A549 treated with GW870086 at 1 μM for 4 hours (cell line): ENCODE measurements at places on chromosomes 4 and X. TPM values are rescaled to one million over a fixed set of nuclear protein-coding genes. Genes with fewer than 3 reads are reported as not detected.

ADAM29 gene
- not detected in 5 replicates for total RNA-seq

NXF3 gene
- total RNA-seq = 0.28 TPM in 1 of 5 replicates, not detected in the others

NLGN4X gene
- 0.02 TPM in 1 of 5 replicates, not detected in the others for total RNA-seq

COL4A5 gene
- 7.9 to 14.7 TPM (median 11.9 TPM) in 5 replicates for total RNA-seq

CLRN2 gene
- total RNA-seq = not detected in 5 replicates

ASB12 gene
- not detected in 5 replicates for total RNA-seq

AFM gene
- not detected in 5 replicates for total RNA-seq

CTAG2 gene
- not detected in 5 replicates for total RNA-seq

ASB11 gene
- total RNA-seq = not detected in 5 replicates

LNX1 gene
- total RNA-seq = 0.03 to 0.09 TPM in 2 of 5 replicates, not detected in the others

MXRA5 gene
- total RNA-seq = not detected in 5 replicates

PSAPL1 gene
- 0.15 to 0.33 TPM (median 0.22 TPM) in 5 replicates for total RNA-seq

NOCT gene
- total RNA-seq = 7.8 to 10.0 TPM (median 9.3 TPM) in 5 replicates

CCDC158 gene
- not detected in 5 replicates for total RNA-seq

SPANXD gene
- total RNA-seq = not detected in 5 replicates

REPS2 gene
- total RNA-seq = 0.57 to 1.0 TPM (median 0.73 TPM) in 5 replicates

FAM114A1 gene
- total RNA-seq = 22.8 to 41.4 TPM (median 36.8 TPM) in 5 replicates

NIPAL1 gene
- 0.65 to 1.3 TPM (median 0.86 TPM) in 5 replicates for total RNA-seq

VCX3A gene
- not detected in 5 replicates for total RNA-seq

CD38 gene
- total RNA-seq = 10.7 to 16.7 TPM (median 13.9 TPM) in 5 replicates

ZNF674 gene
- 2.3 to 4.4 TPM (median 2.5 TPM) in 5 replicates for total RNA-seq

NXF2B gene
- not detected in 5 replicates for total RNA-seq

SRPX2 gene
- total RNA-seq = 2.5 to 4.1 TPM (median 2.6 TPM) in 5 replicates

CDKL2 gene
- 0.41 to 1.2 TPM (median 0.90 TPM) in 5 replicates for total RNA-seq

ASMT gene
- 0.30 to 0.58 TPM (median 0.43 TPM) in 4 of 5 replicates, not detected in the other for total RNA-seq

FAM184B gene
- total RNA-seq = 0.01 to 0.05 TPM (median 0.04 TPM) in 4 of 5 replicates, not detected in the other

GPR50 gene
- 0.14 to 0.37 TPM (median 0.14 TPM) in 5 replicates for total RNA-seq

ARSJ gene
- total RNA-seq = 4.8 to 7.2 TPM (median 6.1 TPM) in 5 replicates

DUX4 gene
- total RNA-seq = not detected in 5 replicates

KCNE5 gene
- 0.09 to 0.22 TPM (median 0.11 TPM) in 3 of 5 replicates, not detected in the others for total RNA-seq

SMIM10 gene
- total RNA-seq = 0.10 to 0.19 TPM (median 0.15 TPM) in 5 replicates

LAS1L gene
- 59.9 to 67.8 TPM (median 65.3 TPM) in 5 replicates for total RNA-seq

CPLX1 gene
- total RNA-seq = 0.25 to 1.2 TPM (median 0.44 TPM) in 5 replicates

CAPN6 gene
- not detected in 5 replicates for total RNA-seq

MAP9 gene
- total RNA-seq = 5.0 to 5.9 TPM (median 5.4 TPM) in 5 replicates

NDP gene
- not detected in 5 replicates for total RNA-seq

SORCS2 gene
- 2.5 to 5.0 TPM (median 4.7 TPM) in 5 replicates for total RNA-seq

ABCB7 gene
- total RNA-seq = 14.7 to 16.0 TPM (median 15.3 TPM) in 5 replicates

RIBC1 gene
- 0.57 to 1.3 TPM (median 0.78 TPM) in 5 replicates for total RNA-seq

ARMCX4 gene
- 0.35 to 0.57 TPM (median 0.50 TPM) in 5 replicates for total RNA-seq

AKAP14 gene
- total RNA-seq = not detected in 5 replicates

CXorf38 gene
- total RNA-seq = 7.9 to 12.0 TPM (median 11.1 TPM) in 5 replicates

PRPS2 gene
- total RNA-seq = 30.7 to 44.9 TPM (median 39.6 TPM) in 5 replicates

SPANXA1 gene
- total RNA-seq = 0.28 TPM in 1 of 5 replicates, not detected in the others

CFAP299 gene
- not detected in 5 replicates for total RNA-seq

KCND1 gene
- 0.72 to 1.2 TPM (median 1.1 TPM) in 5 replicates for total RNA-seq

GNRHR gene
- total RNA-seq = not detected in 5 replicates

LIMCH1 gene
- total RNA-seq = 39.7 to 50.2 TPM (median 49.1 TPM) in 5 replicates

F9 gene
- total RNA-seq = not detected in 5 replicates

RBMXL3 gene
- not detected in 5 replicates for total RNA-seq

CDKN2AIP gene
- 9.4 to 10.7 TPM (median 10.1 TPM) in 5 replicates for total RNA-seq

SLC9B1 gene
- 0.16 to 0.28 TPM in 2 of 5 replicates, not detected in the others for total RNA-seq

CPE gene
- total RNA-seq = 1.8 to 2.0 TPM (median 1.9 TPM) in 5 replicates

CLIC2 gene
- 0.06 to 0.24 TPM (median 0.11 TPM) in 3 of 5 replicates, not detected in the others for total RNA-seq

CCDC149 gene
- 1.3 to 2.2 TPM (median 1.7 TPM) in 5 replicates for total RNA-seq

ERAS gene
- 0.20 TPM in 1 of 5 replicates, not detected in the others for total RNA-seq
